ENCODE measurements at places on chromosomes 12 and 14.

DNA sequence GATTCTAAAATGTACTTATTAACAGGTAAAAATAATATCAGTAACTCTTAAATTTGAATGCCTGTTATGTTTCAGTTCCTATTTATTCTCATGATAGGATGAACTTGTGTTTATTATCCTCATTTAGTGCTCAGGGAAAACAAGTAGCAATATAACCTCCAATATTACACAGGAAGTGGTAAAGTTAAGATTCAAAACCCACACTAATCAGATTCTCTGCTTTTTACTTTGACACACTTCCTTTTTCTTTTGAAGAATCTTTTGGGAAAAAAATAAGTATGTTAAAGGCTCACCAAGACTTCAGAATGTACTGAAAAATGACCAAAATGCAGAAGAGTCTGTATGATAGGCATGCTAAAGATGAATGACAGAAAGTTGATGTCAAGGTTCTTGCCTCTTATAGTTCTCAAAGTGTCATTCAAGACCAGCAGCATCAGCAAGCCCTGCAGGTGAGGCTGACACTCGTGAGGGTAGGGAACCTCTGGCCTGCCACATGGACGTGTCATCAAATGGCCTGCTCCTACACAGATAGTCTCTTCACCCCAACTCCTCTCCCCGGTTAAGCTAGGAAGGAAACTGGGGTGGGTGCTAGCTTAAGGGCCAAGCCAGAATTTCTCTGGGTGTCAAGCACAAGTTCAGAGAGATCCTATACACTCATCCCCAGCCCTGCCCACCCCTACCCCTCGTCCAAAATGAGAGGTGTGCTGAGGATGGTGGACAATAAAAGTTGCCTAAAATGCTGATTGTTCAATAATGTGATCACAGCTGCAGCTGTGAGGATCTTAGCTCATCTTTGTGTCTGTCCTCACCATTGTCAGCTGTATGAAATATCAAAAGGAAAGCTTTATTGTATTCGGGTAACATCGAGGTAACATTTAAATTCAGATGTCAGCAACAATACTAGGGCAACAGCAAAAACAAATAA is 6.3 kb downstream of the TBPL2 start:
- no peak for DNase-seq

DNA sequence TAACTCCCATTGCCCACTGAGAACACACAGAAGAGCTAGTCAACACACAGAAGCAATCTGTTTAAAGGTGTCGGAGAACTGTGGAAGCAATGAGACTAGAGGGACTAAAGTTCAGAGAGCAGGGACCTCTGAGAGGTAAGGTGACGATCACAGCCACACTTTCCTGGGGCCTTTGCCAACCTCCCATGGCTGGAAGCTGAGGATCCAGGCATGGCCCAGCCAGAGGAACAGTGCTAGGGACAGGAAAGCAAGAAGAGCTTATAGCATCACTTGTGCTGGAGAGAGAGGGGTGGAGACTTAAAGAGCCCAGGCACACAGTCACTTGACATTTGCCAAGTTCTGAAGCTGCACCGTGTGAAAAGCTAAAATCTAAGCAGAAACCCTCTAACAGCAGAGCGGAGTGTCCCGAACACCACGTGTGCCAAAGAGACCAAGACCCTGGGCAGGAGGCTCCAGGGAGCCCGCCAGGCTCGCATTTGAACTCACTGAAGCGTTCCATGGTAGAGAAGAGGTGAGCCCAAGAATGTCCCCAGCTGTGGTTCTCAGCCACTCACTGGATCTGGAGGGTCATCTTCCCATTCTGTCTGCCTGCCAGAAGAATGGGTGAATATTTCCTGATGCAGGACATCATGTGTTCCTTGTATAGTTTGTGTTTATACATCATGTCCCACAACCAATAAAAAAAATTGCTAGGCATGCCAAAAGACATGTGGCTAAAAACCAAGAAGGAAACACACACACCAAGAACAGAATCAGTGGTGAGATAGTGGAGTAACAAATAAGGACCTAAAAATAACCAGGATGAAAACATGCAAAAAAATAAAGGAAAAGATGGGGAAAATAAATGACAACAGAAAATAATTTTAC is 174.0 kb upstream of the C14orf180 start:
- no peak for DNase-seq

DNA sequence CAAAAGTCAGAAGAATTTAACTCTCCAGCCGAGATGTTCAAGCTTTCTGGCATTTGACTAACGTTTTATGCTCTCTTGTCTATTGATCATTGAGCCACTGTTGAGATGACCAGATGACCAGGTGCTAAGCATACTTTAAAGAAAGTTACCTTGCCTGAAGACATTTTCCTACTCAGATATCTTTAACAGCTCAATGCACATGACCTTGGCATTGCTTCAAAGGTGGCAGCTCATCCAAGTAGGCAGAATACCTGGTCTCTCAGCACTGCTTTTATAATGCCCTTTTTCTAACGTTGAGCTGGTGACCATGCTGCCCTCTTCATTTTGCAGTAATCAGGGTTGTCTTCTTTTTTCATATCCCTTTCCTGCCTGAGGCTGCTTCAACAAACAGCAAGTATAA is 358.1 kb downstream of the RAD51B start:
- no peak for DNase-seq

- no peak for DNase-seq
These were observed 34.5 kb upstream of the ARID2 start for GRCh38 chr12:45695035-45695434.

GRCh38 chr12:28882444-28882843 is 266.6 kb upstream of the FAR2 start:
- DNase-seq = no peak

- DNase-seq = no peak
These were observed 20.0 kb upstream of the ITGA5 start for GRCh38 chr12:54439096-54439495.

- no peak for DNase-seq
These were observed 43.6 kb upstream of the TRIM9 start for GRCh38 chr14:51138404-51139103.

DNA sequence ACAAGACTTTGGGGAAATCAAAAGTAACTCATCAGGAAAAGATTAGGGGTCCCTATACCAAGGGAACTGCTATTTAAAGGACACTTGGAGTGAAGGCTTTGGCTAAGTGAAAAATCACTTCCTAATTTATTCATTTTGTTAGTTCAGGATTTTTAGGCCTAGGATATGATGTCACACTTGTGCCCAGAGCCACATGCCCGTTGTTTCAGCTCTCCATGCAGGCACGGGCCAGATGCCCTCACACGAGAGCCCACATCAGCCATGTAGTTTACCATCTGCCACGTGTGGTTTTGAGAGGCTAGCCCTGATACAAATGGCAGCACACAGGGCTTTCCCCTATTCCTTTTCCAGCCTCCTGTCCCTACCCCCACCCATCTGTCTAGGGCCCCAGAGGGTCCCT is 11.9 kb upstream of the LRP1-AS start:
- DNase-seq = no peak

DNA sequence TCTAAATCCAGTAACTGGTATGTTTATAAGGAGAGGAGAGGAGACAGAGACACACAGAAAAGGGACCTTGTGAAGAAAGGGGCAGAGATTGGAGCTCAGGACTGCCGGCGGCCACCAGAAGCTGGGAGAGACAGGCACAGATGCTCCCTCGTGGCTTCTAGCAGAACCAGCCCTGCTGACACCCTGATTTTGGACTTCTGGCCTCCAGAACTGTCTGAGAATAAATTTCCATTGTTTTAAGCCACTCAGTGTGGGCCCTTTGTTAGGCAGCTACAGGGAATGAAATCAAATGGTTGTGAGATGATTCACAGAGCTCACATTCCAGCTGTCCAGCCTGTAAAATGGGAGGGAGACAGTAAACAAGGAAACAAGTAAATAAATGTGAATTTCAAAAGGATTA is 47.6 kb downstream of the TMEM132C start:
- no peak for DNase-seq

DNA sequence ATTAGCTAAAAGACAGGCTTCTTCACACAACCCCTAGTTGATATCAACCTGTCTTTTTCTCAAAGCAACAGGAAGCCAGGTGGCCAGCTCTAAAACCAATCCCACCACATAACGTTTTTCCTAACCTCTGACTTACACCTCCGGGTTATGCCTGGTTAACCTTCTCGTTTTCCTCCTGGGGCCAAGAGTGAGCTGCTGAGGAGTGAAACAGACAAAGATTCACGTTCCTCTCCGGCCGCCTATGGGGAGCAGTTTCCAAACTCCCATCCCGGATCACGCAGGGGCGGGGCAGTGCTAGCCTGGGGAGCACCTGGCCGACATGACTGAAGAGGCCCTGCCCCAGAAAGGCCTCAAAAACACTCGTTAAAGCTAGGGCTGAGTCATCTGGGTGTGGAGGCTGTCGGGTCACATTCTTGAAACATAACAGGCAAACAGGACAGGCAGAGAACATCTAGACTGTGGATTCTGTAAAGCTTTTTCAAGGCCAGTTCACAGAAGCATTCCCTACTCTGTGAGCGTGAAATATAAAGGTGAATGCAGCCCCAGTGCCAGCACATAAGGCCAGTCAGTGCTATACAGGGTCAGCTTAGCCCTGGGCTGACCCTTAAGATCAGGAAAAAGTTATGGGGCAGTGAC is 25.9 kb upstream of the LGALS3 start:
- DNase-seq = peak; percentile 49

DNA sequence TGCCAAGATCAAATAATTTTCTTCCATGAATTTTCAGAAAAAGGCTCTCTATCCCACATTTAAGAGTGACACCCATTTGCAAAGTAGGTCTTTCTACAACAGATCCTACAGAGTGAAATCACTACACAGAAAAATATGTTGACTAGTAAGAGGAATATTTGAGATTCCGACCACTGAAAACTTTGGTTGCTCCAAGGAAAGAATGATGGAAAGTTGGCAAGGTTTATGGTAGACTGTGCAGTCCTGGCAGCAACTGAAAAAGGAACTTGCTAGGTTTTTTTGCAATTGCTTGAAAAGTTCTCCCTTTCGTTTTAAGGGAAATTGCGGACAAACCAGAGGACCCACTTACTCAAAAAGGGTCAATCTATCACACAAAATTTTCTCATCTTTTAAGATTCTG is 83.1 kb upstream of the TSPAN8 start:
- no peak for DNase-seq

GRCh38 chr14:95431199-95432143 is 85.0 kb downstream of the SYNE3 start:
- DNase-seq = no peak

All from activated CD8-positive, alpha-beta memory T cell treated with anti-CD3 and anti-CD28 coated beads, Interleukin-2, amount 50 U/mL, for 4 hours (primary cell).